A549 treated with GW870086 at 1 μM for 4 hours (cell line): ENCODE measurements at places on chromosomes 1 and 21. TPM values are rescaled to one million over a fixed set of nuclear protein-coding genes. Genes with fewer than 3 reads are reported as not detected.

Gene SLAMF8
- 0.03 to 0.08 TPM (median 0.06 TPM) in 3 of 5 replicates, not detected in the others for total RNA-seq

Gene GPX7
- not detected in 5 replicates for total RNA-seq

Gene ATAD3C
- not detected in 5 replicates for total RNA-seq

Gene TFAP2E
- 0.49 to 1.2 TPM (median 0.56 TPM) in 5 replicates for total RNA-seq

Gene S100A7
- not detected in 5 replicates for total RNA-seq

Gene OR6K3
- not detected in 5 replicates for total RNA-seq

Gene TMEM51
- 36.9 to 41.3 TPM (median 38.6 TPM) in 5 replicates for total RNA-seq

Gene B3GALT5
- total RNA-seq = 0.08 to 0.19 TPM (median 0.15 TPM) in 5 replicates

Gene RAB7B
- total RNA-seq = 1.2 to 1.6 TPM (median 1.2 TPM) in 5 replicates

Gene ALX3
- total RNA-seq = not detected in 5 replicates

Gene SPRR4
- total RNA-seq = not detected in 5 replicates

Gene LCE6A
- not detected in 5 replicates for total RNA-seq

Gene LRRC53
- total RNA-seq = not detected in 5 replicates

Gene LAPTM5
- total RNA-seq = 0.08 to 0.48 TPM (median 0.36 TPM) in 5 replicates
